Camera-type eye (tissue), 1 donor: ENCODE measurements at places on chromosomes 2 and 18. TPM values are rescaled to one million over a fixed set of nuclear protein-coding genes. Genes with fewer than 3 reads are reported as not detected.

The STPG4 gene
- total RNA-seq = not detected

The ANKRD36C gene
- 229 TPM for total RNA-seq

The SALL3 gene
- 15.2 TPM for total RNA-seq

The ANKRD53 gene
- 9.1 TPM for total RNA-seq

The CELF4 gene
- 41.2 TPM for total RNA-seq

The BMPR2 gene
- 79.0 TPM for total RNA-seq

The CFC1B gene
- total RNA-seq = 0.33 TPM
